ENCODE measurements at places on chromosomes 6 and 20. TPM values are rescaled to one million over a fixed set of nuclear protein-coding genes. Genes with fewer than 3 reads are reported as not detected.

Gene SPEF1
- not detected for total RNA-seq

Gene GLP1R
- total RNA-seq = 0.09 TPM

Gene MDN1
- total RNA-seq = 78.3 TPM

Gene SLC12A5
- total RNA-seq = not detected

Gene GGTLC1
- total RNA-seq = not detected

Gene SYNGAP1
- total RNA-seq = 44.6 TPM

Gene FAM83C
- not detected for total RNA-seq

DNA sequence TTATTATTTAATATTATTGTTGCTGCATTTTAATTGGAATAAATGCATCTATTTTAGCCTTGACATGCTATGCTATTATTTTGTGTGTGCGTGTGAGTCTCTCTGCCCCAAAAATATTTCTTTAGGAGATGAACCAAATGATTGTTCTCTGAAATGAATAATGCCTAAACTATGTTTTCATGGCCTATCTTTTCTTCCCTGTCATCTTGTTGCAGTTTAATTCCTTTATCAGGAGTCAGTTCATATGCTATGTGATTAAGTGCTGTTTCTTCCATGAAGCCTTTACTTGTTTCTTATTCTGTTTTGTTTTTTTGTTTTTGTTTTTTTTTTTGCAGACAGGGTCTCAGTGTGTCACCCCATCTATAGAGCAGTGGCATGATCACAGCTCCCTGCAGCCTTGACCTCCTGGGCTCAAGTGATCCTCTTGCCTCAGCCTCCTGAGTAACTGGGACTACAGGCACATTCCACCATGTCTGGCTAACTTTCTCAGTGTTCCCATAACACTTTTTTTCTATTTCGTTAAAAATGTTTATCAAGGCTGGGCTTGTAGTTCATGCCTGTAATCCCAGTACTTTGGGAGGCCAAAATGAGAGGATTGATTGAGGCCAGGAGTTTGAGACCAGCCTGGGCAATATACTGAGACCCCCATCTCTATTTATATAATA lies 25.7 kb downstream of the TPX2 start:
- DNase-seq = no peak

DNA sequence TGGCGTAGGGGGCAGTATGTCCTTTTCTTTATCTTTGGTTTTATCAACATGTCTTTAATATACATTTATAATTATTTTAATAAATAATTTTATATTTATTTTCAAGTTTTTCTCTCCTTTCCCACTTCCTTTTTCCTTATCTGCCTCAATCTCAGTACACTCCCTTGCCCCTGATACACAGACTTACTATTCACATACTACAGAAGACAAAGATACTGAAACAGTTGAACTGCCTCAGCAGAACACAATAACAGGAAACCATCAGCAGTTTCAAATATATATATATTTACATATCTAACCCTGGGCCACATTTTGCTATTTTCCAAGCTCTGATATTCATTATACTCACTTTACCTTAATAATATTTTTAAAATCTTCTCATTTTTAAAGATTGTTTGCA lies 19.8 kb downstream of the IBTK start:
- DNase-seq = no peak

DNA sequence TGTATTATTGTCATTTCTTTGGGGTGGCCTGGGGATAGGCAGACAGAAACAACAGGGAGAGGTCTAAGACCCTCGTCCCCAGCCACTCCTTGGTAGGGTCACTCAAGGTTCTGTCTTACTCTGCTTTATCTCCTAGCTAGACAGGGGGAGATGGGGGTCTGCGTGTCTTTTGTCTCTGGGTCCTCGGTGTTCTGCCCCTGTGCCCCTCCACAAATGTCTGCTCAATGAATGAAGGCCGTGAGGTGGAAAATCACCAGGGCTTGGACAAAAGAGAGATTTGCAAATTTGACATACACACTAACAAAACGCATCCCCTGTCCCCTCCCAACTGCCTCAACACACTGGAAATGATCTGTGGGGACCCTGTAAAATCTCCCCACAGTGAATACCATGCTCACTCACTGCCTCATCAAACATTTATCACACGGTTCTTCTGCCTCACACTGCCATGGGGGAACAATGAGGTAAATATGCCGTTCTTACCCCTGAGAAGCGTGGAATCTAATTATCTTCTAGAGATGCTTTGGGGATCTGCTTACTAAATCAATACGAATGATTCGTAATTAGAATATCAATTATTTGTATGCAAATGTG lies 13.2 kb upstream of the VAPB start:
- no peak for DNase-seq

DNA sequence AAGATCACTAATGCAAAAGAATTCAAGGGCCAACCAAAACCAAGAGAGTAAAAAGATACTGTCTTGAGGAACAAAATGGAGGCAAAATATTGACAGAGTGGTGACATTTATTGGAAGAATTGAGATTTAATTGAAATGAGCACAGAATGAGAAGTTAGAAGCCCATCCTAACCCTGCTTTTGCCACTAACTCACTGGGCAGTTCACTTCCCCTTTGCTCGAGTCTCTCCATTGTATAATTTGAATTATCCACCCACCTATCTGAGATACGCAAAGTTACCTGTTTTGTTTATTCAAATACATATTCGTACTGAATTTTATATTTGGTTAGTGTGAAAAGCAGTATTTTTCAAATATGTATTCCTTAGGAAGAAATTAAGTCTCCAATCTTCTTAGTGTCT lies 204.5 kb upstream of the PRDM1 start:
- DNase-seq = no peak

- no peak for DNase-seq
Measured at GRCh38 chr6:30002871-30003270, 58.2 kb upstream of the POLR1H start.

DNA sequence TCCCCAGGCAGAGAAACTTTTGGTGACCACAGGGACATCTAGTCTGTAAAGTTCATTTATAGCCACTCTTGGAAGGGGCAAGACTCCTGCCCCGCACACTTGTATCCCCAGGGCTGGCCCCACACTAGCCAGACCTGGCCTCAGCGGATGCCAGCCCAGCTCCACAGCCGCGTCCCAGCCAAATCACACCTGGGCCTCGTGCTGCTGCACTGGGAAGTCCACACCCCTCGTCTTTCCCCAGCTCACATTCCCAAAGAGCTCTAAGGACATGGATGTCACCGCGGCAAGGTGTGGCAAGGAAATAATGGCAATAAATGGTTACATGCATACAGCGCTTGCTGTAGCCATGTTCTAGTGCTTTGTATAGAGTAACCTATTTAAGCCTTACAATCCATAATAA lies 8.6 kb downstream of the IP6K3 start:
- DNase-seq = no peak

- no peak for DNase-seq
Measured at GRCh38 chr20:59318201-59318790, 17.9 kb downstream of the EDN3 start.

- no peak for DNase-seq
Measured at GRCh38 chr6:85506441-85507093, 56.7 kb downstream of the NT5E start.

- no peak for DNase-seq
Measured at GRCh38 chr6:144443157-144443556, 158.0 kb downstream of the UTRN start.

DNA sequence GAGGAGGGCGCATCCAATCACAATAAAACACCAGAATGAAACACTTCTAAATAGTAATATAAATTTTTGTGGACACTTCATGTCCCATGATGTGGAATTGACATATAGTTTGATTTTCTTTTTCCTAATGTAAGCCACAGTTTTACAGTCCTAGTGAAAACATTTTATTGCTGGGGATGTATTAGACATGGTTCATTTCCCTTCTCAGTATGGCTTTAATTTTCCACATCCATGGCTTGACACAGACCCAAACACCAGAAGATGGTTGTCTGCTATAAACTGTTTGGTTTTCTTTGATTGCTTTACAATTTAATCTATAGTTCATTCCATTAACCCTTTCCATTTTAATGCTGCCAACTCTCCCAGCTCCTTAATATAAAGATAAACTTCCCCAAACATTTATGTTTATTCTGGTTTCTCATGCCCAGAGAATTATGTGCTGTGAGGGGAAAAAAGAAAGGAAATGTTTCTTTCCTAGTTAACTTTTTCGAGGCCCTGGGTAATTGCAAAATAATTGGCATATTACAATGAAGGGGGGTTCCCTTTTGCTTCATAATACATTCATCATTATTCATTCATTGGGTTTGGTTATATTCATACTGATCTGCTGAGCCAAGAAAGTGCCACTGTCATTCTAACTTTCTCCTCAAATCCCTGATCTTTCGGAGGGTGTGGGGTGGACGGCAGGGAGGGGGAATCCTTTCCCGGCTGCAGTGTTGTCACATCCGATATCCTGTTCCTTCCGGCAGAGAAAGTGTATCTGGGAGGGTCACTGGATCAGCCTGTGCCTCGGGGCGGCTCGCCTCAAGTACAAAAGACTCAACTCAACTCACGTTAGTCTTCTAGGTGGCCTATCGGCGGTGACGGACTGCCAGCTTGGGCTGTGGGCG lies 127.6 kb upstream of the TFAP2D start:
- DNase-seq = no peak

DNA sequence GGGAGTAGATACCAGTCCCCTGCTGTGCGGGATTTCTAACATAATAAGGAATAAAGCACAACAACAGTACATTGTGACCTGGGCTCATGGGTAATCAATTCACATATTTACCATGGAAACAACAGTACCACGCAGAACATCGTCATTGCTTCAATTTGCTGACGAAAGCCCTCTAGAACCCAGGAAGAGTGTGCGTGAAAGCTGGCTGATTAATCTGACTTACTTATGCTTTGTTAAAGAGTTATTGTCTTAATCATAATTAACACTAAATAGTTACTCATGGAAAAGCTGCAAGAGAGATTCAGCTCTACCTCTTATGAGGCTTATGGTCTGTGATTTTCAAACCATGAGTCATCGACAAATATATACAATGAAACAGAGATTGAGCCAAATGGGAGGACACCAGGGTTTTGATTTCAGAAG lies 644.3 kb upstream of the AGPAT4 start:
- DNase-seq = no peak

- peak; percentile 87 for DNase-seq
Measured at GRCh38 chr20:51372176-51372803, 170.2 kb downstream of the NFATC2 start.

DNA sequence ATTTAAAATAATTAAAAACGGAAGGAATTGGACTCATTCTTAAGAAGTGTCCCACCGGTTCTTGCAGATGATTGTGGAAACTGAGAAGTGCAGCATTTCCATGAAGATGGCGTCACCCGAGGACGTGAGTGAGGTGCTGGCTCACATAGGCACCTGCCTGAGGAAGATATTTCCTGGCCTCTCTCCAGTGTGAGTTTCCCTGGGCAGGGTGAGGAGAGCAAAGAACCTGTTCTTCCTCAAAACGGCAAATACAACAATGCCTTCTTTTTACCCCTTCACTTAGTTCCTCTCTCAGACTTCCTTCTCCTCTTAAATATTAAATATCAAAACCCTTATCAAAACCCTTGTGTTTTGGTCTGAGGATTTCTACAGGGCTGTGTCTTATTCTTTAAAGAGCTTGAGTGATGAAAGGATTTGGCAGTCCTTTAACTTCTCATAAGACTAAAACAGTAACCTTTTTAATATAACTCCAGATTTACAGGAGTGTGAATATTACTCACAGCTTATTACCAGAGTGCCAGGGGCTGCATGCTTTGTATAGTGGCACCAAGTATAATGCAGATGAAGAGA lies 156.3 kb downstream of the CARMIL1 start:
- DNase-seq = no peak

DNA sequence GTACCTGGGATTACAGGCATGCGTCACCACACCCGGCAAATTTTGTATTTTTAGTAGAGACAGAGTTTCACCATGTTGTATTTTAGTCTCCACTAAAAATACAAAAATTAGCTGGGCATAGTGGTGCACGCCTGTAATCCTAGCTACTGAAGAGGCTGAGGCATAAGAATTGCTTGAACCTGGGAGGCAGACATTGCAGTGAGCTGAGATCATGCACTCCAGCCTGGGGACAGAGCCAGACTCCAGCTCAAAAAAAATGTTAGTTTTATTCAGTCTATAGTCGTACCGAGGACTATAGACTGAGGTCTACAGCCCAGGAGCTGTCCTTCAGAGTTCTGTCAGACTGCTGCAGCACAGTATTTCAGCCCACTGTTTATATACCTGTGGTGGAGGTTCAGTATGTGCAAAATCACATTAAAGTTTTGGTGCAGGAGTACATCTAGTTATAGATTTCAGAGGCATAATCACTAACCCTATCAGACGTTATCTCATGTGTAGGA lies 3.6 kb upstream of the CASP8AP2 start:
- DNase-seq = no peak

DNA sequence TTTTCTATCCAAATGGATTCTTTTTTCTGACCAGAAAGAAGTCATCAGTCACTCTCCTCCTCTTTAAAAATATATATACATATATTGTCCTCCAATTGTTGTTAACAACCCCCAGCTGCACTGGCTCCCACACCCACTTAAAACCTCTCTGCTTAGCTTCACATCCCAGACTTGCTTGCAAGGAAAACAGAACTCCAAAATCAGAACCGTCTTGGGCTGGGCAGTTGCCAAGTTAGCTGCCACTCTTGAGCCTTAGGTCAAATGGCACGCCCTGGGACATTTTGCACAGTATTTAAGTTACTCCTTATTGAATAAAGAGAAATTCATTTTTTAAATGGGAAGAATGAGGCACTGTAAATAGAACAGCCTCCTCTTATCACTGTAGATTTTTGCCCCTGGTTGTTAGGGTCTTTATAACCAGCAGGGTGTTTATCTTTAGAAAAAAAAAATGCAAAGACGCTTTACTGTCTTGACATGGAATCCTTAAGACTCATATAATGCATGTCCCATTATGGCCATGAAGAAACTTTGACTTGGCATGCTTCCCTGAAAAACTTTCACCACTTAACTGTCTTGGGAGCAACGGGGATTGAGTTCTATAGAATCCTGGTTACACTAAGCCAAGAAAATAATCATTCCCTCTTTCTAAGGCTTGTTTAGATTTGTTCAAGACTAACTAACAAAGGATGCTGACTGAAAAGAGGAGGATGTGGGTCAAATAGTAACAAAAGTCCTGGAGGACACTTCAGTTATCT lies 204.5 kb downstream of the ISM1 start:
- no peak for DNase-seq

GRCh38 chr6:136408204-136408603 lies 118.6 kb upstream of the BCLAF1 start:
- no peak for DNase-seq

GRCh38 chr6:166976636-166977035 lies 20.3 kb upstream of the RNASET2 start:
- no peak for DNase-seq

Data from activated CD4-positive, alpha-beta T cell treated with anti-CD3 and anti-CD28 coated beads, Interleukin-2, amount 10 ng/mL, durations not matched to agents 24 days and 14 days (primary cell).